ENCODE measurements at places on chromosomes 1 and 21. TPM values are rescaled to one million over a fixed set of nuclear protein-coding genes. Genes with fewer than 3 reads are reported as not detected.

Gene CLCA4
- polyA plus RNA-seq = not detected

Gene LCE2C
- not detected for polyA plus RNA-seq

Gene TAS1R1
- not detected for polyA plus RNA-seq

Gene NECTIN4
- not detected for polyA plus RNA-seq

Gene SLC9A1
- 18.2 TPM for polyA plus RNA-seq

Gene ALDH4A1
- polyA plus RNA-seq = 0.94 TPM

Gene LCE3E
- not detected for polyA plus RNA-seq

Gene LYPD8
- polyA plus RNA-seq = not detected

Gene CCDC24
- polyA plus RNA-seq = not detected

GRCh38 chr1:116477429-116477828 lies 93.4 kb downstream of the CD58 start:
- H3K36me3 ChIP-seq = no peaks in the 10 kb centered on the region
- H3K27ac ChIP-seq = no peak overlapping the region
- DNase-seq = no peak
- H3K4me1 ChIP-seq = no peaks in the 10 kb centered on the region
- no peak overlapping the region for H3K4me3 ChIP-seq

- no peak for DNase-seq
- H3K36me3 ChIP-seq = no peaks in the 10 kb centered on the region
- H3K4me3 ChIP-seq = no peak overlapping the region
- no peak overlapping the region for H3K27ac ChIP-seq
- no peaks in the 10 kb centered on the region for H3K27me3 ChIP-seq
These were observed 13.2 kb downstream of the CAPN9 start for GRCh38 chr1:230760360-230760827.

- DNase-seq = no peak
- H3K27me3 ChIP-seq = no peaks in the 10 kb centered on the region
- H3K27ac ChIP-seq = no peak overlapping the region
- H3K36me3 ChIP-seq = no peaks in the 10 kb centered on the region
- no peak overlapping the region for H3K4me3 ChIP-seq
These were observed 25.8 kb upstream of the IL6R start for GRCh38 chr1:154379301-154379700.

DNA sequence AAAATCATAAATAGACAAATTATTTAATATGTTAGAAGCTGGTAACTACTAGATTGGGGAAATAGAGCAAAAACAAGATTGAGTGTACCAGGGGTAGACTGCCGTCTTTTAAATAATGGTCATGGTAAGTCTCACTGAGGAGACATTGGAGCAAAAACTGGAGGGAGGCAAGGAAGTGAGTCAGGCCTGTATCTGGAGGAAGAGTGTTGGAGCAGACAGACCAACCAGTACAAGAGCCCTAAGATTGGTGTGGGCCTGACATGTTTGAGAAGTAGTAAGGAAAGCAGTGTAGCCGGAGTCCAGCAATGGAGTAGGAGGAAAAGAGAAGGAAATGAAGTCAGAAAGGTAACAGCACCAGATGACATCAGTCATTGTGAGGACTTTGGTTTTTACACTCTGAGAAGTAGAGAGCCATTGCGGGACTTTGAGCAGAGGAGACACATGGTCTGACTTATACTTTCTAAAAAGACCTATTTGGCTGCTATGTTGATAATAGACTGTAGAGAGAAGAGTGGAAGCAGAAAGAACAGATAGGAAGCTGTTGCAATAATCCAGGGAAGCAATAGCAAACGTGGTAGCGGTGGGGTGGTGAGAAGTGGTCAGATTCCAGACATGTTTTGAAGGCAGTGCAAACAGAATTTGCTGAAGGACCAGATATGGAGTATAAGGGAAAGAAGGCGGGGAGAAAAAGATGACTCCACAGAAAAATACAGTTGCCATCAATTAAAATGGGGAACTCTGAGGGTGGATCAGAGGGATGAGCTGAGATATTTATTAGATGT lies 44.7 kb upstream of the GJA5 start:
- no peak overlapping the region for H3K4me3 ChIP-seq
- DNase-seq = no peak
- no peaks in the 10 kb centered on the region for H3K27me3 ChIP-seq
- H3K4me1 ChIP-seq = no peaks in the 10 kb centered on the region
- H3K36me3 ChIP-seq = no peaks in the 10 kb centered on the region

DNA sequence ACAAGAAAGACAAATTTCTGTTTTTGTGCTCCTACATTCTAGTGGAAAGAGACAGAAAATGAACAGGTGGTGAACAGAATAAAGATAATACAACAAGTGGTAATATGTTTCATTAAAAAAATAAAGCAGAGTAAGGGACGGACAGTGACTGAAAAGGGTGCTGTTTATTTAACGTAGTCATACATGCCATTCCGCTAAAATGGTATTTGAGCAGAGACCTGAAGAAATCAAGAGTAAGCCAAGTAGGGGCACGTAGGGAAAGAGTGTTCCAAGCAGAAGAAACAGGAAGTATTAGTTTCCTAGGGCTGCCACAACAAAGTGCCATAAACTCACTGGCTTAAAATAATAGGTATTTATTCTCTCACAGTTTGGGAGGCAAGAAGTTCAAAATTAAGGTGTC lies 65.6 kb upstream of the KCTD3 start:
- H3K36me3 ChIP-seq = no peaks in the 10 kb centered on the region
- no peak overlapping the region for H3K27ac ChIP-seq
- no peaks in the 10 kb centered on the region for H3K27me3 ChIP-seq
- no peak overlapping the region for H3K4me3 ChIP-seq
- no peak for DNase-seq

- H3K4me3 ChIP-seq = no peak overlapping the region
- H3K36me3 ChIP-seq = no peaks in the 10 kb centered on the region
- DNase-seq = no peak
- no peaks in the 10 kb centered on the region for H3K4me1 ChIP-seq
- H3K27ac ChIP-seq = no peak overlapping the region
- H3K27me3 ChIP-seq = no peaks in the 10 kb centered on the region
These were observed 231.7 kb upstream of the ZRANB2 start for GRCh38 chr1:71312545-71312944.

GRCh38 chr1:232766241-232766890 lies 38.9 kb upstream of the MAP10 start:
- H3K4me3 ChIP-seq = no peak overlapping the region
- no peaks in the 10 kb centered on the region for H3K36me3 ChIP-seq
- no peaks in the 10 kb centered on the region for H3K27me3 ChIP-seq
- DNase-seq = no peak
- no peak overlapping the region for H3K27ac ChIP-seq

- no peak overlapping the region for H3K4me3 ChIP-seq
- H3K4me1 ChIP-seq = no peaks in the 10 kb centered on the region
- H3K27me3 ChIP-seq = no peaks in the 10 kb centered on the region
- H3K36me3 ChIP-seq = peaks cover 62% of the 10 kb centered on the region
- no peak overlapping the region for H3K27ac ChIP-seq
These were observed 38.7 kb downstream of the DHX9 start for GRCh38 chr1:182877842-182878241.

DNA sequence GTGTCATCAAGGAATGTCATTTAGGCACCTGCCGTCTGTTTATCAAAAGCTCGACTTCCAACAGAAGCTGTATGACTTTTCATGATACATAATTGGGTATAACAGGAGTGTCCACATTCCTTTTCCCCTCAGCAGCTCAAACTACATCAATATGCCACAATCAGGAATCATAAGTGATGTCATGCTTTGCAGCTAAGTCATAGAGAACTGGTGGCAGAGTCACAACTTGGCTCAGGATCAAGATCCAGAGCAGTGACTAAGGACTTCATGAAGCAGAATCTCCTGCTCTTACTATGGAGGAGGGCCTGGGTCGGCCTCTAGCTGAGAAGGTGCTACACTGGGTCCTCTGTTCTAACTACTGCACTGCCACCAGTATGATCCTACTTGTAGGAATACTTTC lies 36.5 kb upstream of the AGBL4 start:
- DNase-seq = no peak
- no peaks in the 10 kb centered on the region for H3K27me3 ChIP-seq
- H3K4me1 ChIP-seq = no peaks in the 10 kb centered on the region
- H3K27ac ChIP-seq = no peak overlapping the region

DNA sequence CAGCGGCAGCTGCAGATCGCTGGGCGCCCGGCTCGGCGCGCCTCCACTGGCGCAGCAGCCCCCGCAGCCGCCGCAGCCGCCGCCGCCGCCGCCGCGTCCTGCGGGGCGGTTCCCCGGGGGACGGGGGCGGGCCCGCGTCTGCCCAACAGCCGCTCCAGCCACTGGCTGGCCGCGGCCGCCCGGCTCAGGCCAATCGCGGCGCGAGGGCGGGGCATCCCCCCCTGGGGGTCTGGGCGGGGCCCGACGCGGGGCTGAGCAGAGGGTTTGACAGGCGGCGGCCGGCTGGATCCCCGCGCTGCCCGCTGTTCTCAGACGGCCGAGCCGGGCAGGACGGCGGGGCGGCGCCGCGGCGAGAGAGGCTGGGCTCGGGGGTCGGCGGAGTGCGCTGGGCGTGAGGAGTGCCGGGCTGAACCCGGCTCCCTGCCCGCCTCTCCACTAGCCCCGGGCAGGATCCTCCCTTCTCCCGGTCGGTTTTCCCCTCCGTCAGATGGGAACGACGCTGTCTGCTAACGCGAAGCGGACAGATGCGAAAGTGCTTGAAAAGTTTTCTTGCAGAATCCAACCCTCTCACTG lies at the start of gene GLIS1:
TSS of gene GLIS1 (minus strand) at position 56 of the 573 bp plus-strand sequence. CDS start 1,100 bp downstream, outside the sequence.
- no peak within 1 kb of the TSS for H3K27ac ChIP-seq
- peaks cover 10% of the 10 kb centered on the region for H3K27me3 ChIP-seq
- H3K36me3 ChIP-seq = no peaks in the 10 kb centered on the region
- H3K4me1 ChIP-seq = no peaks in the 10 kb centered on the region

DNA sequence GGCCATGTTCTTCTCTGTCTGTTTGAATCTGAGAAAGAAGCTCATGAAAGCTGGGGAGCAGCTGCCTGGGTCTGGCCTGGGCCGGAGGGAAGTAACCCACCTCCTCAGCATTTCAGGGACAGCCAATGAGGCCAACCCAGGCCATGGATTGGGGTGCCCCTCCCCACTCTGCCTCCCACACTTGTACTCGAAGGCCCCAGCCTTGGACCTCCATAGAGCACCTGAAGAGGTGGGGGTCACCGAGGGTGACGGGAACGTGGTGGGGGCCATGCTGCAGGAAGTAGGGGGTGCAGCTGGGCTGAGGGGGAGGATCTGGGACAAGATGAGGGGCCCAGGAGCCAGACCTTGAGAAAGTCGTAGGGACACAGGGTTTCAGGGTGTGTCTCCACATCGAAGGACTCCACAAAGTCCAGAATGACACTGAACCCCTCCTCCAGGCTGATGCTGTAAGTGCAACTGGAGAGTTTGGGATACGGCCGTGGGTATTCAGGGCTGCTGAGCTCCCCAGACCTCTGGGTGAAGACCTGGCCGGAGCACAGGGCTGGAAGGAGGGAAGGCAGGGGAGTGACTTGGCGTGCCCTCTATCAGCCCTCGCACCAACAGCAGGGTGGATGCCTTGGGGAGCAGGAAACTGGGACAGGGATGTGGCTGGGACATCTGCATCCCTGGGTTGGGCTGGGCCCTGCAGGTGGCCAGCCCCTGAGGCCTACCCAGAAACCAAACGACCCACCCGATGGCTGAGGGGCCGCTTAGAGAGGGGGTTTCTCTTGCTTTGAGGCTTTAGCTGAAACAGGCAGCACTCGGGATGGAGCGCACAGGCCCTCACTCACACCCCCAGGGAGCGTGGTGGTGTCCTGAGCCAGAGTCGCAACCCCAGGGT lies 3.8 kb downstream of the MASP2 start:
- no peaks in the 10 kb centered on the region for H3K36me3 ChIP-seq
- H3K4me1 ChIP-seq = no peaks in the 10 kb centered on the region
- H3K27ac ChIP-seq = no peak overlapping the region
- no peak overlapping the region for H3K4me3 ChIP-seq
- no peak for DNase-seq
- no peaks in the 10 kb centered on the region for H3K27me3 ChIP-seq
